ENCODE measurements at places on chromosomes 7 and 10.

- DNase-seq = no peak
Observed at GRCh38 chr7:139036901-139037300, 1.1 kb upstream of the ZC3HAV1L start.

- no peak for DNase-seq
Observed at GRCh38 chr10:97805096-97805884, 33.5 kb upstream of the SFRP5 start.

DNA sequence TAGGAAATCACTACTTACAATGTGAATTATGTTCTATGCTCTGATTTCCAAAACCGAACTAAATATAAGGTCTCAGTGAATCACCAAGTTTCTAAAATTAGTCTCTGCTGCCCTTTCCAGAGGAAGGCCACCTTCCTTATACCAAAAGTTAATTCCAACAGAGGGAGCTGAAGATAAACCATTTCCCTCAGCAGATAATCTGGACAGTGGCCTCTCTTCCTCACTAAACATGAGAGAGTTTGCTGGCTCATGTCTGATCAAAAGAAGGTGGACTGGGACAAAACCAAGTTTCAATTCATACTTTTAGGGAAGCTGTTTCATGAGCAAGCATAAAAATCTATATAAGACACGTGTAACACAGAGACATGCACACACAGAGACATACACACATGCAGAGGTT is 6.4 kb downstream of the FEZF1 start:
- no peak for DNase-seq

GRCh38 chr7:73683788-73684693 is 644 bp downstream of the BUD23 start:
- no peak for DNase-seq

DNA sequence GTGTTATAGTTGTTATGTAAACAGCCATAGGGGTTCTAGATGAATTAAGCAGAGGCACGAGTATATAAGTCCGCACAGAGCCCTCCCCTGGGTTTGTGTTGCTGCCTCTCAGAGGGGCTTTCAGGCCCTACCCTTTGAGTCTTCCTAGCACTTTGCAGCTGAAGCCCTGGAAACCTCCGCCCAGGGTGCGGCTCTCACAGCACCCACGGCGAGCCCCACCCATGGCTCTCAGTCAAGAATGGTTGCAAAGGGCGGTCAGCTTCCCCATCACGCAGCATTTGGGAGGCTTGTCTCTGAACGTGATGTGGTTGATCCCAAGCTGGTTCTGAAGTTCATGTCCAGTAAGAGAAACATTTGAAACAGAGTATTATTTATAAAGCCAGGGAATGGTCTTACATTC is 18.8 kb upstream of the INSIG1 start:
- DNase-seq = no peak

DNA sequence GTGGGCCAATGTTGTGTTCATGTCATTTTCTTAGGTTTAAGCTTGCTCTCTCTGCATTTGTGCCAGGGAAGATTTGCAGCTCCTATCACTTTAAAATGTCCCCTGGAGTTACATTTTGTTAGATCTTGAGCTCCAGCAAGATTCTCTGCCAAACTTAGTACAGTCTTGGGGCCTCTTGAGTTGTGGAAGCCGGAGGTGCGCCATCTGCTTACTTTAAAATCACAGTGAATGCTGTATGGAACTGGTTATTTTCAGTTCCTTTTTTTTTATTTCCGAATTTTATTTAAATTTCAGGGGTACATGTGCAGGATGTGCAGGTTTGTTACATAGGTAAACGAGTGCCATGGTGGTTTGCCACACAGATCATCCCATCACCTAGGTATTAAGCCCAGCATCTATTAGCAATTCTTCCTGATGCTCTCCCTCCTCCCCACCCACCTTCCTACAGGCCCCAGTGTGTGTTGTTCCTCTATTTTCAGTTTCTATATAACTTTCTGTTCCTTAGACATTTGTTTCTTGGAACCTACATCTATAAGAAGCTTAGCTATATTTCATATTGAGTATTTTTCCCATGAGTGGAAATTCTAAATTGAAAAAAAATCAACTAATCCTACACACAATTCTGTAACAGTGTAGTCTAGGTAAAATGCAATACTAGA is 114.4 kb upstream of the CREB5 start:
- DNase-seq = no peak

DNA sequence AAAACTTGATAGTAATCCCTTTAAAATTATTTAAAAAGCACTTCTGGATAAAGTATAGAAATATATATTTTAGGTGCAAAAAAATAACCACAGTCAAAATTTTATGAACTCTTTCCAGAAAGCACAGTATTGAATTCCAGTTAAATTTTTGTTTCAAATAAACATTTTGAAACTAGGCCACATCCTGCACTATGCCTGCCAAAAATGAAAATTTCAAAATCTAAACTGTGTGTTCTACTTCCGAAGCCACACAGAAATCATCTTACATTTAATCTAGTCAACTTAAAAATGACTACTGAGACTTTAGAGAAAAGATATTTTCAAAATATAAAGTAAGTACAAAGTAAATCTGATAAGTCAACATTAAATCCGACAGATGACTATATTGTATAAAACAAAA is 50.0 kb downstream of the MAGI2 start:
- no peak for DNase-seq

DNA sequence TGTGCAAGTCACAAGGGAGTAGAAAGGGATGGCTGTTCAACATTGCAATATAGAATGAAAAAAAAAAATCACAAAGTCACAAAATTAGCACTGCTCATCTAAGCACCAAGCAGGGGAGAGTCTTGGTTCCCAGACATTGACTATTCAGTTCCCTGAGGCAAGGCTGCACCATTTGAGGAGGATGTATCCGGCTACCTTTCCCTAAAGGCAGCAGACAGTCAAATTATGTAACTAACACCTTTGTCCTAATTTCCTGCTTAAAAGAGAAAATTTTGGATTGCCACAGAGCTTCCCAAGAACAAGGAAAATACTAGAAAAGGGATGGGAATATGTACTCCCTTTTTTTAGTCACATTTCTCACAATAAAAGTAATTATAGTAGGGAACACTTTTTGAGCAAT is 148.1 kb downstream of the PCLO start:
- DNase-seq = no peak

- DNase-seq = no peak
Observed at GRCh38 chr7:55211726-55212125, 153.4 kb upstream of the LANCL2 start.

DNA sequence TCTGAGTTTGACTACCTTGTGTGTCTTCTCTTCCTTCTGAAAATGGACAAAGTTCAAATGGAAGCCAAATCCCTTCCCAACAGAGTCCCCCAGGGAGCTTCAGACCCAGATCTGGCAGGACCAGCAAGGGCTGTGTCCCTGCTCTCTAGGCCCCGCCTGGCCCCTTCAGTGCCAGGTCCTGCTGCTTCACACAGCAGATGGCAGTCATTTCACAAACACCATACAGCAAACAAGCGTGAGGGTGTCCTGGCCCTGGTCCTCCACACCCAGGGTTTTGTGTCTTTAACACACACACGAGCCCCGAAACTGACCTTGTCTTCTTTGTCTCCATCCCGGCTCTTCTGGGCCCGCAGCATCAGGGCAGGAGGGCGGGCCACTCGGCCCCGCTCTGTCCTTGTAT is 145.0 kb downstream of the TCERG1L start:
- no peak for DNase-seq

DNA sequence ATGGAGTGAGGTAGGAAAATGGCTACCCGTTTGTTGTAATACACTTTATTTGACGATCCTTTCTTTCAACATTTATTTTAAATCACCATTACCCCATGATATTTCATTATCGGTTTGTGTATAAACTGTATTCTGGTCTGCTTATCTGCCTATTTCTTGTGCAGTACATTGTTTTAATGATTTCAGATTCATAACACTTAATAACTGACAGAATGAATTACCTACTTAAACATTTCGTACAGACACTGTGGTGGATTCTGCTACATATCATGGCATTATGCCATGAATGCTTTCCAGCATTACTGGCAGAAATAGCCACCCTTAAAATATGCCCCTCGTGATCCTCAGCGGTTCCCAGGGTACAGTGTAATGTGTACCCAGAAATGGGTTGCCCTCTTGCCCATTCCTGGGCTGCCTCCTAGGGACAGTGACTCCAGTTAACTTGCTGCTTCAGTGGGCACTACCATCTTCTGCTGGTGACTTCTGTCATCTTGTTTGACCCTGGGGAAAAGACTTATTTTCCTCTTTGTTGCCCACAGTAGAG is 74.5 kb downstream of the C1GALT1 start:
- DNase-seq = no peak

DNA sequence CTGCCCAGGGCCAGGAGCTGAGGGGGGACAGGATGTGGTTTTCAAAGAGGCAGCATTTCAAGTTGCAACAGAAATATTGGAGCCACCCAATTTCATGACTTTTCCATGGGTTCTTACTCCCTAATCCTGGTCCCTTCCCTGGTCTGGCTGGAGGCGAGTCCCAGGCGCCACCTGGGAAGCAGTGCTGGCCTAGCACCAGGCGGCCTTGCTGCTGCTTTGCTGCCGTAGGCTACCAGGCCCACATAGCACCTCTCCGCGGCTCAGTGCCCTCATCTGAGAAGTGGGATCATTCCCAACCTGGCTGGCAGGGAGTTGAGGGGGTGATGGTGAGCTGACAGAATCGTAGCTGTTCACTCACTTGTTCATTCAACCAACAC is 33.7 kb downstream of the ZMIZ1 start:
- DNase-seq = no peak

GRCh38 chr10:47027784-47028260 is 116.6 kb downstream of the PTPN20 start:
- DNase-seq = no peak

DNA sequence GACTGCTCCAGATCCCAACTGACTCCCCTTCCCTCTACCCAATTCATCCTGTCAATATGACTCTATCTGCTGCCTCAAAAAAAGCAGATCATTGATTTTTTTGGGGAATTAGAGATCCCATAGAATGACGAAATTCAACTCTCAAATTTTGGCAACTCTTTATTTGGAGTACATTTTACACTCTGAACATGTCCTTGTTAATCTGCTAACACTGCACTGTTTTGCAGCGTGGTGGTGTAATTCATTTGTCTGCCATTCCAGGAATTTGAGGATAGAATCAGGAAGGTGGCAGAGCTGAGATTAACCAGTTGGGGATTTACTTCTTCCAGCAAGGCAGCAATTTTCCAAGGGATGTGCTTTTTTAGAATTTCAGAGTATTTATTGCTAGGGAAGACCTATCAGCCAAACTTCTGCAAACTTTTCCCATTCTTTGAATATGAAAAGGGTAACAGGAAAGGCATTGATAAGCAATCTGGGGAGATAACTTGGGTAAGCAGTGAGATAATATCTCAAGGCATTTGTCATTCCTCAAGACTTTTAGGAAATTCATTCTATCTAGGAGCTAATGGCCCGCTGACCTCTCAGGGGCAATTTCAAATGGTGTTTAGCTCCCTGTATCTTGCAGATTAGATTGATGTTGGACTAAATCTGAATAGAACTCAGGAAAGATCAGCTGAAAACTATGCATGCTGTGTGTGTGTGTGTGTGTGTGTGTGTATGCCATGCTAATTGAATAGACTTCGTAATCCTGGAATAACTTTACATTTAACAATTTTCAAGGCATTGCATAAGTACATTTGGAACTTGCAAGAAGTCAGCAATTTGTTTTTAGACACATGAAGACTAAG is 9.7 kb downstream of the BAMBI start:
- DNase-seq = no peak

DNA sequence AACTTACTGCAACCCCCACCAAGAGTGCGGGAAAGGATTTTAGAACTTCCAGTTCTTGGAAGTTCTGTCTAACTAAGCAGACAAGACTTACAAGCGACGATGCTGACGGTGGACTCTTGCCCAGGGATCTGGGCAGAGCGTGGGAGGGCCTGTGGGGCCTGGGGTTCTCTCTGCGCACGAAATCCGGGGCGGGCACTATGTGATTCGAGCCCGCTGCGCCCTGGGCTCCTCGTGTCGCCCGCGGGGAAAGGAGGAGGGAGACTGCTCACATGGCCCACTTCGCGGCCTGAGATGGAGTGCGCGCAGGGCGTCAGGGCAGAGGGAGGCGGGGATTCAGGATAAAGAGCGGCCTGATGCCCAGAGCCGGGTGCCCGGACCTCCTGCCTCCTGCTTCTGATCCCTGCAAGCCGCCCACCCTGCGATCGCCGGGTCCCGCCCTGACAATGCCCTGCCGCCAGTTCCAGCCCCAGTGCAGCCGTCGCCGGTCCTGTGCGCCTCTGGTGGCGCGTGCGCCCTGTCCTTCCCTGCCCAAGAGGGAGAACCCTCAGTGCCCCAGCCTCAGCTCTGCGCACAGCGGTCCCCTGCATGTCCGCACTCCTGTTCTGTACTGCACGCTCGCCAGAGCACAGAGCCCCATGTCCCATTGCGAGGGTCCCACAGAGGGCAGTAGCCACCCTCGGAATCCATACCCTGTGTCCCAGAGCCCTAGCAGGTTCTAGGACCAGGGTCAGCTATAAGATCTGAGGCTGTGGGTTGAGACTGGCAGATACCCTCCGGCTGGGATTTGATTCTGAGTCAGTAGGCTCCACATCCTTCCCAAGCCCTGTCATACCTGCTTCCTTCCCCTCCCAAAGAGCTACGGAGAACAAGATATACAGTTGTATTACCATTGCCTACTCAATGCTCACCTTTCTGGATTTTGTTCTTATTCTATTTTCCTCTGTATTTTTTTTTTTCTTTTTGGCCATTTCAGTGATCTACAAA is 99.4 kb upstream of the TMEM106B start:
- peak; percentile 12 for DNase-seq

DNA sequence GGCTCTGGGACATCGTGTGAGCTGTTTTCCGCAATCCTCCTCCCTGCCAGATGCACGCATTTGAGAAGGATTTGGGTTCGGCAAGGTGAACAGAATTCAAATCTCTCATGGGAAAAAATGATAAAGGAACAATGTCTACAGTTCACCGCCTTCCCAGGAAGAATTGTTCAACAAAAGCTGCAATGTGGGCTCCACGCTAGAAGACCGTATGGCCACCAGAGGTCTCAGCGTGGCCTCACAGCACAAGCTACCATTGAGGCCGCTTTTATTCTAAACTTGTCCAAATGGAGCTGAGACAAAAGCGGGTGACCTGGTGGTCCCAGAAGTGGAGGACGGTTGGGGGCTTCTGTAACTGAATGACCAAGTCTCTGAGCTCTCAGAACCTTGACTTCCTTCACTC is 733.1 kb downstream of the PARD3 start:
- no peak for DNase-seq

DNA sequence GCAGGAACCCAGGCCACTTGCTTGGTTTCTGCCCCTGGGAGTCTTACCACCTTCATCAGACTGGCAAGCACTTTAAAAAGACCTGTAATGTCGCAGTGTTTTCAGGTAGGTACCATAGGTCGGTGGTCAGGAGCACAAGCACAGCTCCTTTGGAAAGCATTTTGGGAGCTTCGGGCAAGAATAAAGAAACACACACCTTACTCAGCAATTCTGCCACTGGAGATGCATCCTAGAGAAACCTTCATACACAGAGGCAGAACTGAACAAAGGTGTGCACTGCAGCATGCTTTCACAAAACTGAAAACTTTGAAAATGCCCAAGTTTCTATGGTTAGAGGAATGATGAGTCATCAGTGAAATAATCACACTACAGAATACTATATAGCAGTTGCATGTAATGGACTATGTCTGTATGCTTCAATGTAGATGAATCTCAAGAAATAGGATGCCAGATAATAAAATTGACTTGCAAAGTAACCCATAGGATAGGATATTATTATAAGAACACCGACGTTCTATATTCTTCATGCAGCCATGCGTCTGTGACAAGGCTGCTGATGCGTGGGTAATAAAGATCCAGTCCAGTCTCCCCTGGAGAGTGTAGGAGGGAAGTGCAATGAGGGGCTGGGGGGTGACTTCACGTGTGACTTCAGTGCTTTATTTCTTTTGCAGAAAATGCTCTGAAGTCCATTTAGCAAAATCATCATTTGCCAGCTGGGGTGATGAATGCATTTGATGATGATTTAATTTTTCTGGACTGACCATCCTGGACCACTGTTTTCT is 309.5 kb downstream of the WDR37 start:
- DNase-seq = no peak
